ENCODE measurements at places on chromosomes 13 and 19.

DNA sequence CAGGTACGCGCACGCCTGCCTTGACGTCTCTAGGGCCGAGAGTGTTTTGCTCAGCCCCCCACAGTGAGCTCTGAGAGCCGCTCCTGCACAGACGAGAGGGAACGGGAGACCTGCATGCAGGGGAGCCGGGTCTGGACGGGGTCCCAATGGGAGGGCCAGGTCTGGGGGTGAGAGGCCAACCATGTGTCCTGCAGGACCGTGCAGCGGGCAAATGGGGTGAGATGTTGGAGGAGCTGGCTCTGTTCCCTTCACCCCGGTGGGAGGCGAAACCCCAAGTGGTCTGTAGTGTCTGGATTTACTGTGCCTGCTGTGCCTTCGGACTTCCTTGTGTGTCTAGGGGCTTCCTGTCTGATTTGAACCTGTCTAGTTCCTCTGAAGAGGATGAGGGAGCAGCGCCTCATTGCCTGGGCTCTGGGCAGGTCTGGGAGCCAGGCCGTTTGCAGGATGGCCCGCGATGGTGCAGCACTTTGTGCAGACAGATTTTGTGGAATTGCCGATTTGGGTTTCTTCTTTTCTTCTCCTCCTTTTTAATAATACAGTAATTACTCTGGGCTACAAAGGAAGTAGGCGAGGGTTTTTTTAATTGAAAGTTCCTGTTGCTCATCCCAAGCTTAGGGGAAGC, 2.1 kb downstream of the CSNK1G2 start:
- DNase-seq = no peak

GRCh38 chr13:74570834-74571233, 436.6 kb upstream of the KLF12 start:
- no peak for DNase-seq

GRCh38 chr13:66937423-66937822, 292.7 kb downstream of the PCDH9 start:
- DNase-seq = no peak

DNA sequence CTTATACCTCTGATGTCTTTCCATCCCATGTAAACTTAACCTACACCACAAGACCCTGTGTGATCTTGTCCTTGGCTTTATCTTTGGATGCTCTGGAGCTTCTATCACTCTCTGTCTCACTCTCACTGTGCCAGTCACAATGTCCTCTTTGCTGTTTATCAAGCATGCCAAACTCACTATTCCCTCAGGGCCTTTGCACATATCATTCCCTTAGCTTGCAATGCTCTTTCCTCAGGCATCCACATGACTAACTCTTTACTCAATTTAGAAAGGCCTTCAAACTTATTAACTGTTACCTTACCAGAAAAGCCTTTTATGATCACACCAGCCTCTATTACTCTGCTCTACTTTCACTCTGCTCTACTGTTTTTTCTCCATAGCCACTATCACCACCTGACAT, 354.1 kb downstream of the RFC3 start:
- peak; percentile 58 for DNase-seq

DNA sequence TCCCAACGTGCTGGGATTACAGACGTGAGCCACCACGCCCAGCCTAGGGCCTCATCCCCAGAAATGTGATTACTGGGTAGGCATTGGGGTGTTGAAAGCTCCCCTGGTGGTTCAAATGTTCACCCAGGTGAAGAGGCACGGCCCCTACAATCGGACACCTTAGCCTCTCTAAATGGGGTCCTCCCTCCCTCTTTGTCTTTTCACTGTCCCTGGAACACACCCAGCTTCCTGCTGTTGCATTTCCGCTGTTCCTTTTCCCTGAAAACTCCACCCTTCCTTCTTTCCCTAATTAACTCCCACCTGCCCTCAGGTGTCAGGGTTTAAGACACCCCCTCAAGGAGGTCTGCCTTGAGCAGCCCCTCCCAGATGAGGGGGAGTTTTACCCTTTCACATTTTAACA, 3.6 kb upstream of the PRODH2 start:
- no peak for DNase-seq

GRCh38 chr19:1309977-1310852, 24.5 kb downstream of the EFNA2 start:
- DNase-seq = no peak

- DNase-seq = no peak
Observed at GRCh38 chr13:103671547-103671946, 605.3 kb upstream of the SLC10A2 start.

DNA sequence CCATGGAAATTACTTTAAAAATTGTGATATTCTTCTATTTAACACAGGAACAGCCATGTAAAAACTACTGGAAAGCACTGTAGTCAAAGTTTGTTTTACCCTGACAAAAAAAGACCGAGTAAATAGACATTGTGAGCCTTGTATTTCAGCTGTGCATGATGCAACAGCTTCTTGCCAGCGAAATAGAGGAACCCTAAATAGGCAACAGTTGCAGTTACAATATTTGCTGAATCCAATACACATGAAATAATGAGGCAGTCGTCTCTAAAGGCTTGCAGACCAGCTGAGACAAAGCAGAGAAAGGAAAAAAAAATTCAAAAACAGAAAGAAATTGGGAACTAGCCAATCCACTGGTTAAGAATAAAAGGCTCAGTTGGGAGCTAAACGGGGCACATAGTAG, 1001.1 kb downstream of the OLFM4 start:
- DNase-seq = no peak

DNA sequence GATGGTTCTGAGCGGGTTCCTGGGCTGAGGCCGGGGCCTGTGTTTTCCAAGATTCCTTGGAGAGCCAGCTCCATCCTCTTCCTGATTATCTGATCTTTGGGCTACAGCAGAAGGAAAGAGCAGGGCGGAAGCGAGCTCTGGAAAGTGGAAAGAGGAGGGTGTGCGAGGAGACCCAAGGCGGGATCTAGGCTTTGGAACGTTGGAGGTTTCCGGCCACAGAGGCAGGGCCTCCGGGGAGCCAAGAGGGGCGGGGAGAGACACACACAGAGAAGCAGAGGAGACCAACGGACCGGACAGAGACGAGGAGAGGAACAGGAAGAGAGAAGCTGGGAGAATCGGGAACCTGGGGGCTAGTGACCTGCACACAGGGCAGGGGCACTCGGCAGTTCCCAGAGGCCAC, at the start of gene CLEC11A:
Gene CLEC11A, plus strand, starts transcription at position 296 of the 400 bp plus-strand sequence. CDS start 162 bp downstream, outside the sequence.
- DNase-seq = peak; percentile 77

- DNase-seq = no peak
Observed at GRCh38 chr13:93872376-93872775, 607.1 kb downstream of the DCT start.

GRCh38 chr19:38845374-38846024, 4.3 kb downstream of the HNRNPL start:
- DNase-seq = no peak

GRCh38 chr19:53328967-53329366, 4.6 kb upstream of the ZNF845 start:
- peak; percentile 31 for DNase-seq

GRCh38 chr19:12834566-12834943, at the start of gene RTBDN:
Gene RTBDN, minus strand, starts transcription at chr19:12834579. Its CDS starts 4,600 bp downstream, at chr19:12829979.
- no peak for DNase-seq

DNA sequence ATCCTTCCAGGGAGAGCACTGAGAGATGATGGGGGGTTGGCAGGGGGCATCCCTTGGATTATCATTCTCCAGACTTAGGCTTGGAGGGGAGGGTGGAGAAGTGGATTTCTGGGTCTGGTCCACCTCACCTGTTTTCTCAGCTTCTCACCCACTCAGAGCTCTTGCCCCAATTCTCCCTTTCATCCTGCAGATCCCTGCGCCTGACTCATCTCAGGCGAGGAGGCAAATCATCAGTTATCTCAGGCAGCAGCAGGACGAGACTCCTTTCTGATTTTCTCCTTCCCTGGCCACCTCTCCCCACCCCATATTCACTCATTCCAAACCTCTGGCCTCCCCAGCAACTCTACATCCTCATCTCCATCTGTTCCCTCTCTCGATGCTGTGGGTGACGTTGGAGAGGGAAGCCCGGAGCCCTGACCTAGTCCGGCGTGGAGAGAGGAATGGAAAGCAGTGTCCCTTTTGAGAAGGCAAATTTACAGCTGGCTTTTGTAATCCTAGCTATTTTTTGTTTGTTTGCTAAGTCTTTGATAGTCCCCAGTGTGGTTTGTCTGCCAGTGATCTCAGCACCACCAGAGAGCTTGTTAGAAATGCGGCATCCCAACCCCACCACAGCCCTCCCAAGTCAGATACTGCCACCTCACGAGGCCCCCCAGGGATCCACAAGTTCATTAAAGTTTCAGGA, 24.0 kb upstream of the TPT1 start:
- DNase-seq = no peak

GRCh38 chr19:4375164-4376027, 25.0 kb downstream of the SH3GL1 start:
- peak; percentile 90 for DNase-seq

GRCh38 chr19:38669552-38669951, 22.1 kb downstream of the ACTN4 start:
- no peak for DNase-seq

DNA sequence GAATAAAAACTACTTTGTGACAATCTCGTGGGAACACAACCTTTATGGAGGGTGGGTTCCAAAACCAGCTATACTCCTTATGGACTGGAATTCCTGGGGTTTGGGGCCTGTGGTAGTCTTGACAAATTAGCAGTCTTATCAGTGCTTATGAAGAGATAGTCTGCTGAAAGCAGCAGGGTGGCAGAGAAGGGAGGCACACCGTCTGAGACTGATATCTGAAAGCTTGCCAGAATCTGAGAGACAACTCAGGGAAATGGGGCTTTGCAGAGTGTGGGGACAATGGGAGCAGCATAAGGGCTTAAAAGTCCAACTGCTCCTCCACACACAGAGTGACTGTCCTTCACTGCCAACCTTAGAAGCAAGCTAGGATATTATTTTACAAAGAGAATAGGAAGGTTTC, 95.9 kb downstream of the UGGT2 start:
- DNase-seq = no peak

GRCh38 chr19:726993-727956, 18.5 kb downstream of the PALM start:
- DNase-seq = no peak

GRCh38 chr19:50669302-50670101, 20.3 kb downstream of the C19orf81 start:
- DNase-seq = no peak

DNA sequence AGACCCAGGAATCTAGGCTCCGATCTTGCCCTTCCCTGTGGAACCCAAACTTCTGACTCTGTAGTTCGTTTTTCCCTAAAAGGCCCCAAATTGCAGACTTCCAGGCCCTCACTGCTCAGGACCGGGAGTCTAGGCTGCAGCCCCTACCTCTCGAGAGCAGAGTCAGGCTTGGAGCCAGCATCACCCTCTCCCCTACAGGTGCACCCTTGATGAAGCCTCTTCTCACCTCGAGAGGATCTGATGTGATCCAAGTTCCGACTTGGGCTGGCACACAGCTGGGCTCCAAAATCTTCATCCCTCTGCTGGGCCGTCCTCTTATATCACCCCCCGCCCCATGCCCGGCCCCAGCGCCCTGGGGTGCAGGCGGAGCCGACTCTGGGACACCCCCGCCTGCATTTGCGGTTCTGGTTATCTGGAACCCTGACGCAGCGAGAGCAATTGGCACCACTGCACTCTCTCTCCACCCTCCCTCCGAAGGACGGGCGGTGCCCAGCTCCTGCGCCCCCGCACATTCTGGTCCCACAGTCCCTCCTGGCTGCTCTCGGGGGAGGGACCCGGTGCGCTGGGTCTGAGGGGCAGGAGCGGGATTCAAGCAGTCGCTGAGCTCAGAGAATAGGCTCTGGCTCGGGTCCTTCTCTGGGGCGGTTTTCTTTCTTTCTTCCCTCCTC, at the start of gene KLK7:
Gene KLK7, minus strand, starts transcription at position 293 of the 668 bp plus-strand sequence. CDS start 1,518 bp downstream, outside the sequence.
- DNase-seq = no peak

GRCh38 chr19:51224163-51224641, 678 bp upstream of the CD33 start:
- no peak for DNase-seq

GRCh38 chr19:38321646-38322196, 2.1 kb downstream of the KCNK6 start:
- peak; percentile 31 for DNase-seq

All from fibroblast of gingiva (primary cell).